ENCODE measurements at places on chromosomes 13 and 19.

- DNase-seq = no peak
Observed at GRCh38 chr13:46541210-46541609, 11.8 kb upstream of the LRCH1 start.

DNA sequence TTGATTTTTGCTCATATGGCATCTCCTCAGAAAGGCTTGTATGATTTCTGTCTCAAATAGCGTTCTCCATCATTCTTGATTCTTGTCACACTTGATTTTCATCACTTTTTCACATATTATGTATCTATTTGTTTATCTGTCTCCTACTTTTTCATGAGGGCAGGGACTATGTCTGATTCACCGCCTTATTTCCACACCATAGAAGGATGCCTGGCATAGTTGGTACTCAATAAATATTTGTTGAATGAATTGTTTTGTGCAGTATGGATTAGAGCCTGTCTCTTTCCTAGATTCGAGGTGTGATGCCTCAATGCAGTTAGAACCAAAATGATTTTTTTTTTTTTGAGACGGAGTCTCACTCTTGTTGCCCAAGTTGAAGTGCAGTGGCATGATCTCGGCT, 12.1 kb downstream of the SAE1 start:
- no peak for DNase-seq

DNA sequence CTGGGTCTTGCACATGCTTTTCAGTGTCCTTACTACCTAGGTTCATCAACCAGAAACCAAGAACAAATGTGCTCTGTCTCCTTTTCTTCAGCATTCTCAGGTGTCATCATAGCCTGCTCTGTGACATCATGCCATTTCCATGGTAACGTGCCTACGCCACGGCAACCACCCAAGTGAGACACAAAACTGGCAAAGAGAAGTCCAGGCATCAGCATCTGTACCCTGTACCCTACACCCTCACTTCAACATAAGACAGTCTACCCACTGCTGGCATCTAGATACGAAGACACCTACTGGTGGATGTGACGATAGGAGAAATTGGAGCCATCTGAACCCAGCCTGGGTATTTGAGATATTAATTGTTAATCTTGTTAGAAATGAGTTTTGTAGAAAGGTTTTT, 13.3 kb downstream of the ZC3H4 start:
- DNase-seq = no peak

DNA sequence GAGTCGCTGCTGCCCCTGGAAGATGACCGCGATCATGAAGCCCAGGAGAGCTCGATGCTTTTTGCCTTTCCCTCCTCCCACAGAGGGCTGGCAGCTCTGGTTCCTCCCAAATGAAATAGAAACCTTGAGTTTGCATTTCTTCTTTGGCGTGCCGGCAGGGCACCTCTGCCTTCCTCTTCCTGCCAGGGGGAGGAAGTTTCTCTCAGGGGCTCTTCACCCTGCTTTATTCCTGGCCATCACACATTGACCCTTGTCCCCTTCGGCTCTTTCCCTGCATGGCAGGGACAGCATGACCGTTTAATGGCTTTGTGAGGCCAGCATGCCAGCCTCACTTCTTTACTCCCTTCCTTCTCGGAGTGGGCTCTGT, 47.9 kb downstream of the ACTN4 start:
- DNase-seq = no peak

DNA sequence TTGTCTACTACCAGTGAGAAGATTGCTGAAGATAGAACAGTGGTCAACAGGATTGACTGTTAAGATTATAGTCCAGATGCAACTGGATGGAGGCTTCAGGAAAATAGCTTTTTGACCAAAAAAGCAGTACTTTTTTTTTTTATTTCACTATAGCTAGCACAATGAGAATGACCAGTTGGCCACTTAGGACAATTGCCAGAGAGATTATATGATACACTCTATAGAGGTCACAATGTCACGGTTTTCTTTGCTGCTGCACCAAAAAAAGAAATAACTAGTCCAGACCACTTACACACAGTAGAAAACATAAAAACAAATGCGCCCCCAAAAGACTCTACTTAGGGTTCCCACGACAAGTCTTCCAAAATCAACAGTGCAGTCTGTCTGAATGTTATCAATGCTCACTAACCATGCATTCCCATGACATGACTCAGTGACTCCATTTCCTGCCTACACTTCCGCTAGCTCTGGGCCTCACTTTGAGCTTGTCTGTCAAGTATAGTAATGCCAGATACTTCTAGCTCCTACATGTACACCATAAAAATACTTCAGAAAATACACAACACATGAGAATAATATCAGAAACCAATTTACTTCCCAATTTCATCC, 209.1 kb upstream of the STARD13 start:
- peak; percentile 98 for DNase-seq

DNA sequence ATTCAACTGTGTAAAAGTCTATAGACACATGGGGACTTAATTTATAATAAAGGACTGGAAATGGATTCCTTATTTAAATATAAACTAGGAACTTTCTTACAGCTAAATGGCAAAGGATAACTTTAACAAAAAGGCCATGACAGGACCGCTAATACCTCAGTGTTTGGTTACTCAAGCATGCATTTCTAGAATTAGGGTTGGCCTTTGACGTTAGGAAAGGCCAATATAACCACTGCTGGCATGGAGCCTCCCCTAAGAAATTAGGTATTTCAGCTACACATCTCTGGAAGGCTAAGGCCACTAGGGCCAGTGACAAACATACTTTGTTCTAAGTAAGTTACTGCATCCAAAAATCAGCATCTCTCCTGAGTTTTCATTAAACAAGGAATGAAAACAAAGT, 9.3 kb downstream of the PEG3 start:
- no peak for DNase-seq

- DNase-seq = no peak
Observed at GRCh38 chr13:43239275-43239840, 216.0 kb downstream of the DNAJC15 start.
